ENCODE measurements at places on chromosomes 16 and 17. TPM values are rescaled to one million over a fixed set of nuclear protein-coding genes. Genes with fewer than 3 reads are reported as not detected.

The DNAH9 gene
- 0.27 TPM for total RNA-seq

- H3K4me1 ChIP-seq, result 0 out of 2 replicates have a peak, but pooled peaks cover 6% of the 10 kb centered on the region
- H3K27me3 ChIP-seq, result no peaks in the 10 kb centered on the region
- no peak overlapping the region for H3K27ac ChIP-seq
- no peak overlapping the region for H3K4me3 ChIP-seq
- H3K36me3 ChIP-seq, result no peaks in the 10 kb centered on the region
Observed at GRCh38 chr16:62363501-62363900, 327.3 kb upstream of the CDH8 start.

DNA sequence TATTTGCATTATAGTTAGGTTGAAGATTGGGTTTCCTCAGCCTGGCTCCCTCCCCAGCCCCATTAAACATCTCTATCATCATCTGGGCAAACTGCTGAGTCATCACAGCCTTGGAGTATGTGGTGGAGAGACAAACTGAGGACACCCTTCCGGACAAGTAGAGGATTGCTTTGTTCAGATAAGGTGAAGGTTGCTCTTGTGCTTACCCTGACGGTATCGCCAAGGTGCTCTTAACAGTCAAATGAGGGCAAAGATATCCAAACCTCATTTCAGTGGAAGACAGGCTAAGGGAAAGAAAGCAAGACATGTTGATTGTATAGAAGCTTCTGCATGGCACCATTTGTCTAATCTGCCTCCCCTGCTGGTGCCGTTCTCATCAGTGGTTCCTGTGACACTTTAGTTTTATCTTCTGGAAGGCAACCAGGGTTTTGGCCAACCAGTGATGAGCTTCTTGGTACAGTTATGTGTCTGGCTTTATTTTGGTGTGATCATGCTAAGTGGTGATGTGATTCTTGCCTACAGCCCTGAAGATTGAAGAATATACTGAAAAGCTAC, 56.9 kb upstream of the LGALS9 start:
- no peaks in the 10 kb centered on the region for H3K36me3 ChIP-seq
- DNase-seq, result peak; percentile 30
- no peaks in the 10 kb centered on the region for H3K27me3 ChIP-seq
- H3K4me1 ChIP-seq, result peaks cover 54% of the 10 kb centered on the region
- H3K4me3 ChIP-seq, result no peak overlapping the region
- no peak overlapping the region for H3K27ac ChIP-seq

DNA sequence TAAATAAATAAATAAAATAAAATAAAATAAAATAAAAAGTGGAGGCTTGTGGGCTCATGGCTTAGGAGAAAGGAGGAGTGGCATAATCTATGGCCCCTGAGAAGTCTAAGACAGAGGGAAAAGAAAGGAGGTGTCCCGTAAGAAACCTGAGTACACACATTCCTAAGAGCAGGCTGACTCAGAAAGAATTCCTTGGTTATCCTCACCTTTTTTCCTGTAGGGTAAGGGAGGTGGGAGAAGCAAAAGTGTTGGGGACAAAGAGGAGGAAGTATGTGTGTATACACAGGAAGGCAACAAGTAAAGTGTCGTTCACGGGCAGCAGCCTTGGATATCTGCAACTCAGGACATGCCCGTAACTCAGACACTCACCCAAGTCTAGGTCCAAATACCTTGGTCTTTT, 29.3 kb downstream of the MARF1 start:
- no peaks in the 10 kb centered on the region for H3K4me1 ChIP-seq
- H3K27ac ChIP-seq, result no peak overlapping the region
- no peak overlapping the region for H3K4me3 ChIP-seq
- H3K36me3 ChIP-seq, result peaks cover 33% of the 10 kb centered on the region
- DNase-seq, result peak; percentile 32

- no peak overlapping the region for H3K4me3 ChIP-seq
- peak overlapping the region; percentile 95 for H3K27ac ChIP-seq
- peak; percentile 52 for DNase-seq
- H3K36me3 ChIP-seq, result no peaks in the 10 kb centered on the region
- H3K27me3 ChIP-seq, result no peaks in the 10 kb centered on the region
Observed at GRCh38 chr17:28173031-28173561, 130.6 kb downstream of the NLK start.
